ENCODE measurements at places on chromosomes 11 and 22.
A peak's percentile ranks its signal among the peaks of the same experiment; 100 is the strongest.

DNA sequence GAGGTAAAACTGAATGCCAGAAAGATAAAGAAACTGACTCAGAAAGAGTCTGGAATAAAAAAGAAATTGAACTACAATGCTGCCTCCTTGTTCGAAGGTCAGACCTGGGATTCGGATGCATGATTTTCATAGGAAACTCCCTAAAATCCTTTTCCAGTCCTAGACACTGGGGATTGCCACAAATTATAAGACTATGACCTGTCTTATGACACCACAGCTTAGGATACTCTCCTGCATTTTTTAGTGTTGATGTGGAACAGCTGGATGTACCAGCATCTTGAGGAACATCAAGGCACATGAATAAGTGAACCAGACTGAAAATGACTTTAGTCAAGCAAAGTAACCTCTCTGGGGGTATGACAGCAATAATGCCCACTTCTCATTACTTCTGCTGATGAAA, 9.0 kb downstream of the KIRREL3 start:
- DNase-seq, result no peak

GRCh38 chr22:27466778-27467438, 334.6 kb downstream of the MN1 start:
- no peak for DNase-seq

DNA sequence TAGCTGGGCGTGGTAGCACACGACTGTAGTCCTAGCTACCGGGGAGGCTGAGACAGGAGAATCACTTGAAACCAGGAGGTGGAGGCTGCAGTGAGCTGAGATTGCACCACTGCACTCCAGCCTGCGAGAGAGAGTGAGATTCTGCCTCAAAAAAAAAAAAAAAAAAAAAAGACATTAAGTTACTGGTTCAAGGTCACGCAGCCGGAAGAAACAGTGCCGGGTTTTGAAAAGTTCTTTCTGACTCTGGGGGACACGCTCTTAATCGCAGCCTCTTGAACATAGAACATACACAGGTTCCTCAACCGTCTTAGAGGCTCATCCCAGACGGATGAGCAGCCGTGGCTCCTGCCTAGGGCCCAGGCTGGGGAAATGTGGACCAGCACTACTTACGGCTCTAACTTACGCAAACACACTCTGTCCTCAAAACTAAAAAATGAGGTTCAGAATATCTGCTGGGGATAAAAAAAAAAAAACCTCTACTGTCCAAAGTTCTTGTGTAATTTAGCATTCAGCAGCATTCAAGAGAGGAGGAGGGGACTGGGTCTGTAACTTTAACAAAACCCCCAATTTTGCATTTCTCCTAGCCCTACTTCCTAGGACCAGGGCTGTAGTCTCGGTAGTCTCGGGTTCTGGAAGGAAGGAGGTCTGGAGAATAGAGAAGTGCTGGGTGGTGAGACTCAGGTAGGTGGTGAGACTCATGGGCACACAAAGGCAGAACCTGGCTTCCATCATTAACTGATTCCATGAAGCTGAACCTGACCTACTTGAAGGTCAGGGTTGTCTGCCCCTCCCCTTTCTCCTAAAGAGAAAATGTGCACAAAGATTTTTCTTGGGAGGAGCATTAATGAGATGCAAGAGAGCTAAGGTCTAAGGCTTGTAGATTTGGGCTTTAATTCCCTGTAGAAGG, 6.0 kb downstream of the SPTBN2 start:
- no peak for DNase-seq

GRCh38 chr11:96614846-96615245, 225.0 kb downstream of the JRKL start:
- DNase-seq, result no peak

- DNase-seq, result no peak
Measured at GRCh38 chr11:82732348-82732733, 1.3 kb downstream of the FAM181B start.

DNA sequence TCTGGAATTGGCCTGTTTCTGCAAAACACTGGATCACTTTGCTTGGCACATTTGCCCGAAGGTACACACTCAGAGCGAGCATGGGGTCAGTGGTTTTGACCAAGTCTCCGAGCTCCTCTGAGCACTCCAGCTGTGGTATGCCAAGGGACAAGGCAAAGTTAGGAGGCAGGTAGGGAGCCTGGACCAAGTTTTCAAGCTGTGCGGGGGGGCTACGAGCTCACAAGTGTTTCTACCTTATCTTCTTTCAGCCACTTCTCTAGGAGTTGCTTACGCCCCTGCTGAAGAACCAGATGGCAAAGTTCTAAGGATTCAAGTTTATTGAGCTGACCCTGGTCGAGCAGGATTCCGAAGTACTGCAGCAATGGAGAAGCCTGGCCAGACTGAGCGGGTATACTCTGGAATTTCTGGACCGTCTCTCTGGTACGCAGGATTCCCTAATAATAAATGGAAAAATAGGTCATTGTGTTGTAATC, 54.7 kb upstream of the SLC25A1 start:
- no peak for DNase-seq

DNA sequence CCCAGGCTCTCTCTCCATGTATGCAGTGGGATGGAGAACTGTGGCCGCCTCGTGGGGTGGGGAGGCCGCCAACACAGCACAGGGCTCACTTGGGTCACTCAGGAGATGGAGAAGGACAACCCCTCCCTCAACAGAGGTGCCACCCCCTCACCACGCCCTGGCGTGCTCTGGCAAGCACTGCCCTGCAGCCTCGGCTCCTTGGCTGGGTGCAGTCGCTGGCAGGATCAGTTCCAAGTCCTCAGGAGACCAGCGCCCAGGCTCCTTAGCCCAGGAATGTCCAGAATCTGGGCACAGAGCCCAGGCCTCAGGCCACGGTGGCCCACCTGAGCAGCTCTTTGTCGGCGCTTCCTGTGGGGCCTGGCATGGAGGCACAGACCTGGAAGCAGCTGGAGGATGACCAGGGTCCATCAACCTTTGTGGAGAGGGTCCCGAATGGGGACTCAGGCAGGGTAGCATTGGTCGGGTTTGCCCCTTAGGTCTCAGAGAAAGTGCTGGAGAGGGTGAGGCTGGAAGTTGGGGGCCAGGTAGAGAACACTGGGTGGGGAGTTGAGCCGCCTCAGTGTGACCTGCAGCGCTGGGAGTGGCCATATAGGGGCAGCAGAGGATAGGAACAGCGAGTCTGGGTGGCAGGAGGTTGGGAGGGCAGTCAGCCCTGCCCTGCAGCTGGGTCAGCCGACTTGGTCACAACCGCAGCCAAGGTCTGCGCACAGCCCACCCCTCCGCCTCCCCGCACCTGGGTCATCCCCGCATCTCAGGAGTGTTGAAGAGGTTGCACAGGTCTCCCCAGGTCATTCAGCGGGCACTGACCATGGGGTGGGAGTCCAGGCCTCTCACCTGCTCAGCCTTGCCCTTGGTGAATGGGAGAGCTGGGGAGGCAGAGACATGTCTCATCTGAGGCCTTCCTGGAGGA, 8.2 kb downstream of the SUSD2 start:
- peak; percentile 54 for DNase-seq

DNA sequence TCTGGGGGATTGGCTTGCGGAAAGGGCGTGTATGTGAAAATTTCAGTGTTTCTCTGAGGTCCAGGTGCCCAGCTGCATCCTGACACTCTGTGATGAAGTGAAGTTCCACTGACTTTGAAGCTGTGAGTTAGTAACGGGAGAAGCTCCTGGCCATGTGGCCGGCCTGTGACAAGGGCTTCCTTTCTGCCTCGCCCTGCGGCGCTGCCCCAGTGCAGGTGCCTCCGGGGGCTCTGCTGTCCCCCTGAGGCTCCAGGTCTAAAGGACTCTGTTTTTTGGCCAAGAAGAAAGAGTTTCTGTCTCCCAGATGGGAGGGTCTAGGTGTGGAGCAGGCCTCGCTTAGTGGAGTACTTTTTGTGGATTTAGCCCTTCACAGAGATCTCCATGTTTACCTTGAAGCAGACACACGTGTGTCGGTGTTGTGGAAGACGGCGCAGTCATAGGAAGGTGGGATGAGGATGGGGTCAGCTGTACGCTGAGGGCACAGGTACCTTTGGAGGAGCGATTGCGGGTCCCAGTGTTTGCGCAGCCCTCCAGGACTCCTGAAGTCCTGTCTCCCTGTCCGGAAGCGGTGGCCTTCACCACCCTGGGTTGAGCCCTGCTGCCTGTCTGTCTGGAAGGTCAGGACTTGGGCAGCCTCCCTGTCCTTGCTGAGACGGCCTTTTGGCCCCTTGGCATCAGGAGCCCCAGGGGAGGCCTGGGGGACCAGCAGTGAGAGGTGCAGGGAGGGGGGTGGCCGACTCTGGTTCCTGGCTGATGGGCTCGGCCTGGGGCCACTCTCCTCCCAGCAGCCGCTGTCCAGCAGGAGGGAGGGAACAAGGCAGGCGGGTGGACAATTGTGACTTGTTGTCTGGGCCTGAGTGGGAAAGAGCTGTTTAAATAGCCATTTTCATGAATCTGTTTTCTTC, 1249.3 kb downstream of the BRD1 start:
- no peak for DNase-seq

DNA sequence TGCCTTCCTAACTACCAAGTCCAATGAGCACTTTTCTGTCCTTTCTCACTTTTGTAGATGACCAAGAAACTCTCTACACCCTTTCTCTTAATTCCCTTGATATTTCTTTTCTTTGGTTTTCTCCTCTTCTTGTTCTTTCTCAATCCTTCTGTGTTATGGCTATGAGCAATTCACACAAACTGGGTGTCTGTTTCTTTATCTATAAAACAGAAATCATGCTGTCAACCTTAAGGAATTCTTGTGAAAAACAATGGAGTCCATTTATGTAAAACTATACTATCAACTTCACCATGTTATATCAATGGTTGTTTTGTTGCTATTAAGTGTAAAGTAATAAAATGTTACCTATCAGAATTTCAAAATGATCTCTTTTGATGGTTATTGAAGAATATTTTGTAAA, 7.2 kb downstream of the MTNR1B start:
- DNase-seq, result no peak

Measured in iris pigment epithelial cell (primary cell).